ENCODE measurements at places on chromosomes 5 and 9. TPM values are rescaled to one million over a fixed set of nuclear protein-coding genes. Genes with fewer than 3 reads are reported as not detected.

SEC61B gene
- total RNA-seq: 95.0 TPM

CDHR2 gene
- 2.4 TPM for total RNA-seq

CATSPER3 gene
- total RNA-seq: 0.50 TPM

C9 gene
- total RNA-seq: not detected

LCN9 gene
- not detected for total RNA-seq

FBXO4 gene
- 10.5 TPM for total RNA-seq

SPIN1 gene
- 25.1 TPM for total RNA-seq

LCN1 gene
- total RNA-seq: not detected

DNA sequence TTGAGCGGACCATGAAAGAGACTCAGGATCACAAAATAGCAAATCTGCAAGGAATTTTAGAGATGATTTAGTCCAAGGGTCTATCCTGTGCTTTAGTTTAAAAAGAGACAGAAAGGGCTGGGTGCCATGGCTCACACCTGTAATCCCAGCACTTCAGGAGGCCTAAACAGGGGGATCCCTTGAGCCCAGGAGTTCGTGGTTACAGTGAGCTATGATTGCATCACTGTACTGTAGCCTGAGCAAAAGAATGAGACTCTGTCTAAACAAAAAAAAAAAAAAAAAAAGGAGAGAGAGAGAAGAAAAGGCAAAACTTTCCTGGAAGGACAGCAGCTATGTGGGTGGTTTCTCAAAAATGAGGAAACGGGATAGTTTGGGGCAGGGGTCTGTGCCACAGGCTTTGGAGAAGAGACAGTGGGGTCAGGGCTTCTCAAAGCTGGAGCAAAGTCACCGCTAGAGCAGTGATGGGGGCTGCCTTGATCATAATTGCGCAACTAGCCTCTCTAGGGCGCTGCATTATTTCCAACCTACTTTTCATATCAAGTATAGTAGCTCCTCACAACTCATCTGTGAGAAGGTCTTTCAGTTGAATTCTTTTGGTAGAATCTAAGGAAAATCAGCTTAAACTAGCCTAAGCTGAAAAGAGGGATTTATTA, 8.5 kb upstream of the ANKH start:
- no peak overlapping the region for H3K4me3 ChIP-seq
- H3K27me3 ChIP-seq: peaks cover 16% of the 10 kb centered on the region
- peaks cover 4% of the 10 kb centered on the region for H3K36me3 ChIP-seq
- H3K27ac ChIP-seq: no peak overlapping the region
- no peak for DNase-seq

- H3K4me1 ChIP-seq: no peaks in the 10 kb centered on the region
- H3K27me3 ChIP-seq: no peaks in the 10 kb centered on the region
- no peak for DNase-seq
- H3K27ac ChIP-seq: no peak overlapping the region
Observed at GRCh38 chr5:30239331-30240022, 954.0 kb upstream of the CDH6 start.

DNA sequence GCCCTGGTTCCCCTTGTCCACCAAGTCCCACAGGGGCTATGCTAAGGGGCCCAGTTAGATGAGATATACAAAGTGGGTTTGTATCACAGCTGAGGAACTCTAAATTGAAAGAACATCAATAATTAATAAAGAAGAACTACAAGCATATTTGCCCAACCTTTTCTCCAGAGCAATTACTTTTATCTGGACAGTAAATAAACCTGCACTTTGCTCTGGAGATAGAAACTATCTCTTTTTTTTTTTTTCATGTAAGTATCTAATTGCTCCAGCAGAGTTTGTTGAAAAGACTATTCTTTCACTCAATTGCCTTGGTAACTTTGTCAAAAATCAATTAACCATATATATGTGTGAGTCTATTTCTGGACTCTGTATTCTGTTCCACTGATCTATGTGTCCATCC, 6.0 kb upstream of the CDKN2AIPNL start:
- H3K27ac ChIP-seq: no peak overlapping the region
- DNase-seq: no peak
- no peak overlapping the region for H3K4me3 ChIP-seq
- H3K36me3 ChIP-seq: no peaks in the 10 kb centered on the region
- no peaks in the 10 kb centered on the region for H3K4me1 ChIP-seq

GRCh38 chr5:91401175-91401574, 18.1 kb upstream of the ARRDC3 start:
- H3K4me1 ChIP-seq: peaks cover 7% of the 10 kb centered on the region
- DNase-seq: no peak
- H3K27me3 ChIP-seq: no peaks in the 10 kb centered on the region
- no peak overlapping the region for H3K4me3 ChIP-seq
- peaks cover 2% of the 10 kb centered on the region for H3K36me3 ChIP-seq

- H3K36me3 ChIP-seq: no peaks in the 10 kb centered on the region
- H3K27ac ChIP-seq: no peak overlapping the region
- H3K27me3 ChIP-seq: no peaks in the 10 kb centered on the region
- no peaks in the 10 kb centered on the region for H3K4me1 ChIP-seq
- H3K4me3 ChIP-seq: no peak overlapping the region
Observed at GRCh38 chr5:2588850-2589501, 162.5 kb downstream of the IRX2 start.

GRCh38 chr9:114238891-114239875, 83.7 kb upstream of the ORM1 start:
- no peak overlapping the region for H3K4me3 ChIP-seq
- H3K36me3 ChIP-seq: no peaks in the 10 kb centered on the region
- peaks cover 35% of the 10 kb centered on the region for H3K27me3 ChIP-seq
- H3K27ac ChIP-seq: no peak overlapping the region

DNA sequence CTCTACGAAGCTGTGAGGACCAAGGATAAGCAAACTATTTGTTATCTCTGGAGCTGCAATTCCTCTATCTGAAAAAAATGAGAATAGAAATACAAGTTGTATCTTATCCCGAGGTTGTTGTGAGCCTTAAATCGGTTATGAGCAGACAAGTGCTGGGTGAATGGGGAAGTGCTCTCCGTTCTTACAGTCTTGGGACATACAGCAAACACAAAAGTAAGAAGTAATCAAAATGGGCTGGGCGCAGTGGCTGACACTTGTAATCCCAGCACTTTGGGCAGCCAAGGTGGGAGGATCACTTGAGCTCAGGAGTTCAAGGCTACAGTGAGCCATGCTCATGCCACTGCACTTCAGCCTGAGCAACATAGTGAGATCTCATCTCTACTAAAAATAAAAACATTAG, 31.7 kb downstream of the ITK start:
- peak overlapping the region; percentile 74 for H3K27ac ChIP-seq
- peak overlapping the region; percentile 45 for H3K4me3 ChIP-seq
- DNase-seq: no peak
- no peaks in the 10 kb centered on the region for H3K27me3 ChIP-seq
- peaks cover 21% of the 10 kb centered on the region for H3K36me3 ChIP-seq
- H3K4me1 ChIP-seq: peaks cover 59% of the 10 kb centered on the region

- DNase-seq: no peak
- no peak overlapping the region for H3K27ac ChIP-seq
- H3K27me3 ChIP-seq: no peaks in the 10 kb centered on the region
- H3K36me3 ChIP-seq: no peaks in the 10 kb centered on the region
- H3K4me1 ChIP-seq: no peaks in the 10 kb centered on the region
Observed at GRCh38 chr5:167104351-167104750, 1187.1 kb upstream of the WWC1 start.

DNA sequence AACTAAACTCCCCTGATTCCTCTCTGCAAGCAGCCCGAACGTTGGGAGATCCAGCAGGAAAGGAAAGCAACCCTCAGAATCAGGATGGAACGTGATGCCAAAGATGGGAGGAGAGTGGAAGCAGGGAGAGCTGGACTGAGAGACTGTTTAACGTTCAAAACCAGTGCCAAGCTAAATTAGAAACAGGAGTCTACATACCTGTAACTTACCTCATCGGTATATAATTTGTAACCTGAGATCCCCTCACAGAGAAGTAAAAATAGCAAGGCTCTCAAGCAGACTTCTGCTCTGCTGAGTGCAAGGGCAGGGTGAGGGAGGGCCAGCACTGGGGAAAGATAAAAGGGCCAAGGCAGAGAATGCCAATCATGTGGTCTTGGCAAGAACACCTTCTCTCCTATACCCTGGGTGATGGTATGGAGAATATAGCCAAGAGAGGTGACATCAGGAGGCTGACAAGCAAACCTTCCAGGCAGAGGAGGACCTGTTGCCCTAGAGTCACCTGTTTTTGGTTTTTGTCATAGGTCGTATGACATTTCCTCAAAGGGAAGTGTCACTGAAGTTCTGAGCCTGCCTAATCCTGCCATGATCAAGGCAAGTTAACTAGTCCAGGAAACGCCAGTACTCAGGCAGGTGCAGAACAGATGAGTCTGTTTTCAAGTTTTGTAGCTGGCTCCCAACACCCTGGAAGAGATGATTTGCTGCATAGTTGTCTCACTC, 472.0 kb downstream of the NFIB start:
- no peak for DNase-seq
- no peak overlapping the region for H3K4me3 ChIP-seq
- H3K4me1 ChIP-seq: no peaks in the 10 kb centered on the region
- no peaks in the 10 kb centered on the region for H3K27me3 ChIP-seq
- H3K36me3 ChIP-seq: no peaks in the 10 kb centered on the region

DNA sequence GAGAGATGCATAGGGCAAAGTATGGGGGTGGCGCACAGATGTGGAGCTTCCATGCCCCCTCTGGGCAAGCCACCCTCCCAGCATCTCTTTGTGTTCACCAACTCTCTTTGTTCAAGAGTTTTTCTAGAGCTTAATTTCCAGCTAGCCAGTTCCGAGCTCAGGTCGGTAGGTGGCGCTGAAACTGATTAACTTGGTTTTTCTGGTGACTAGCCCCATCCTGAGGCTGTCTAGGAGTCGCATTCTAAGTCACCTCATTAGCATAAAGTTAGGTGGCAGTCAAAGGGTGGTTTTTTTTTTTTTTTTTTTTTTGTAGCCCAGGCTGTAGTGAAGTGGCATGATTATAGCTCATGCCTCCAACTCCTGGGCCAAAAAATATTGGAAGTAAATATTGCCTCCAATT, 476.4 kb downstream of the KDM4C start:
- no peak for DNase-seq
- no peak overlapping the region for H3K27ac ChIP-seq
- H3K4me1 ChIP-seq: no peaks in the 10 kb centered on the region

DNA sequence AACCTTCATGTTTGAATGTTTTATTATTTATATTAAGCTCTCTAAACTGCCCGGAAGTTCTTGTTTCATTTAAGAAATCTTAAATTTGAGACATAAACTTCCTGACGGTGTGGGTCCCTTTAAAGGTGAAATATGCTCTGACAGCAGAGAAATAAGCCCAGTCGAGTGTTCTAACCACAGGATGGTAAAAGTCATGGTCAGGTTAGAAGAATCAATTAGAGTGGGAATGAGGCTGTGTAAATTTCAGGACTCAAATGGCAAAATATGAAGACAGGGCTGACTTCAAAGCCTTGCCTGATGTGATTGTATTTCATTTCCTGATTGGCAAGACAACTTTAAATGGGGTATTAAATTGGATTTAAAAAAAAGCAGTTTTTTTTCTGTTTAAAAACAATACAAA, 432.9 kb upstream of the BRINP1 start:
- no peak for DNase-seq
- H3K36me3 ChIP-seq: no peaks in the 10 kb centered on the region
- H3K4me3 ChIP-seq: no peak overlapping the region
- H3K27ac ChIP-seq: no peak overlapping the region
- no peaks in the 10 kb centered on the region for H3K27me3 ChIP-seq

GRCh38 chr9:78562021-78562420, 265.1 kb downstream of the PSAT1 start:
- H3K4me3 ChIP-seq: no peak overlapping the region
- no peak overlapping the region for H3K27ac ChIP-seq
- H3K36me3 ChIP-seq: no peaks in the 10 kb centered on the region
- H3K27me3 ChIP-seq: no peaks in the 10 kb centered on the region

GRCh38 chr5:42021923-42022322, 96.8 kb downstream of the FBXO4 start:
- peaks cover 44% of the 10 kb centered on the region for H3K27me3 ChIP-seq
- peaks cover 3% of the 10 kb centered on the region for H3K4me1 ChIP-seq
- H3K36me3 ChIP-seq: no peaks in the 10 kb centered on the region

DNA sequence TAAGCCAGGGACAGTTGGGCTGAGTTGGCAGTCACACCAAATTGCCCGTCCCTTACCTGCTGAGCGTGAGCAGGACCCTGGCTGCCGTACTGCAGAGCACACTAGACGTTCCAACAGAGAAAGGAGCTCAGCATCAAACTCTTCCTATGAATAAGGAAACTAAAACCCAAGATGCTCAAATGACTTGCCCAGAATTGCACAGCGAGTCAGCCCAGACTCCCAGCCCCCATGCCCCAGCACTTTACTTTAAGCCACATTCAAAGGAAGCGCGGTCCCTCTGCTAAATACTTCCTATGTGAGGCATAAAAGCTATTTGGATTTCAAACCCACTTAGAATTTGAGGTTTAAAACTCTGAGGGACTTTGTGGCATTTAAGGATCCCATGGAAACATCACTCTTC, 23.9 kb downstream of the PAX5 start:
- H3K4me3 ChIP-seq: no peak overlapping the region
- no peak for DNase-seq
- H3K4me1 ChIP-seq: no peaks in the 10 kb centered on the region
- H3K36me3 ChIP-seq: peaks cover 4% of the 10 kb centered on the region

DNA sequence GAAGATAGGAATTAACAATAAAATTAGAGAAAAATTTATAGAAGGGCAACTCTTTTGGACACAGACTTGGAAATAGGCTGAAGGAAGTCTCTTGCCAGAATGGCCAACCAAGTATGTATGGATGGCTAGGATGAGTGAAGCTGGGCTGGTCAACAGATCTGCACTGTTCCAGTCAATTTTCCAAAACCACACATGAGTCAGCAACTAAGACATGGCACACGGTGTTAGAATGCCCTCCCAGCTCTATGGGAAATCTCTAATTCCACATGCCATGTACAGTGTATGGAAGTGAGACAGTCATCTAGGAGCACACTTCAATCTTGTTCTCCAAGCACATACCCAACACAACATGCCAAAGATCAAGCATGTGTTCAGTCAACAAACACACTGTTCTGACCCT, 129.6 kb downstream of the GLIS3 start:
- H3K36me3 ChIP-seq: no peaks in the 10 kb centered on the region
- H3K27me3 ChIP-seq: peaks cover 23% of the 10 kb centered on the region
- no peaks in the 10 kb centered on the region for H3K4me1 ChIP-seq
- DNase-seq: no peak

DNA sequence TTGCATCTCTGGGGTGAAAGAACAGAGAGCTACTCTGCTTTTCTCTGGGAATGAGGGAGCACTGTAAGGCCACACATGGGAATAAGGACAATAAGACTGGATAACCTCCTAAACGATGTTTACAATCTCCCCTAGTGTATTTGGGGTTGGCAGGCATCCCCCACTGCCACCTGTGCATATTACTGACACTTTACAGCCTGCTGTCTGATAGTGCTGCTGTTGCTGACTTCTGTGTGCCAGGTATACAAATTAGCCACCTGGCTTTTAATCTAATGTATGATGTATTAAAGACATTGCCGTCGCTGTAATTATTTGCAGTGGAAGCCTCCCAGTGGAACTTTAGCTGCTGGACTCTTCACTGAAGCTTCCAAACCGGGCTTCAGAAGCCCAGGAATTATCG, 4.4 kb upstream of the SHISAL2B start:
- H3K36me3 ChIP-seq: peaks cover 6% of the 10 kb centered on the region
- no peak for DNase-seq

All from T-helper 17 cell (primary cell).